Gastroesophageal sphincter (tissue), 4 donors: ENCODE measurements at places on chromosomes 2 and 18.

GRCh38 chr2:219650426-219651248 is 23.2 kb downstream of the SLC4A3 start:
- no peak for ATAC-seq

- ATAC-seq: no peak
Observed at GRCh38 chr2:223142118-223142517, 90.1 kb downstream of the KCNE4 start.

- no peak for ATAC-seq
Observed at GRCh38 chr2:212416086-212416485, 122.5 kb downstream of the ERBB4 start.

DNA sequence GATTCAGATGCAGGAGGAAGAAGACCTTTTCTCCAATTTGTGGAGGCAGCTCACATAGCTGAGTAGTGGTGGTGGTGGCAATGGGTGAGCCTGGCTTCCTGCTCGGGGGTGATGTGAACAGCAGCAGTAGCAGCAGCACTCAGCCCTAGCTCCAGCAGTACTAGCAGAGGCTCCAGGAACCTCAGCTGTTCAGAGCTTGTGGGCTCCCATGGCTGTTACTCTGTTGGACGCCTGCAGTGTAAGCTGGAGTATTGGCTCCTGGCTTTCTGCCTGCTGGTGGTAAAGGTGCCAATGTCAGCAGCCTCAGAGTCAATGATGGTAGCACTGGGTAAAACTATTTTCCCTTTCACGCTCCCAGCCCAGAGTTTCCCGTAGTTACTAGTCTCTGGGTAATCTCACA is 3.1 kb upstream of the SEH1L start:
- no peak for ATAC-seq

DNA sequence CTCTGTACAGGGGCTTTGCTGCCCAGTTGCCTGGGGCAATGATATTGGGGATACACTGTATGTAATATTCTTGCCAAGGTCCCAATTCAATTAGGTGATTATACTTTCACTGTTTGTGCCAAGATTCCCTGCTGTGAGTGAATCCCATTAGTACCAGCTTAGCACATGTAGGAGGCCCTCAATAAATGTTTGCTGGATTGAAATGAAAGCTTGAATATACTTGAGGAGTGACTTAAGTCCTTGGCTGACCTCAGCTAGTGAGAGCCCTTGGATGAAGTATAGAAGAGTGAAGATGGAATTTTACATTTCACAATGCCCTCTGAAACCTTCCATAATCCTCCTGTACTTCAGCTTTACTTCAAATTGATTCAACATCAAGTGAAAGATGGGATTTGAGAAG is 102.9 kb downstream of the GATA6 start:
- no peak for ATAC-seq

GRCh38 chr2:106339132-106339531 is 129.1 kb downstream of the RGPD3 start:
- ATAC-seq: no peak

DNA sequence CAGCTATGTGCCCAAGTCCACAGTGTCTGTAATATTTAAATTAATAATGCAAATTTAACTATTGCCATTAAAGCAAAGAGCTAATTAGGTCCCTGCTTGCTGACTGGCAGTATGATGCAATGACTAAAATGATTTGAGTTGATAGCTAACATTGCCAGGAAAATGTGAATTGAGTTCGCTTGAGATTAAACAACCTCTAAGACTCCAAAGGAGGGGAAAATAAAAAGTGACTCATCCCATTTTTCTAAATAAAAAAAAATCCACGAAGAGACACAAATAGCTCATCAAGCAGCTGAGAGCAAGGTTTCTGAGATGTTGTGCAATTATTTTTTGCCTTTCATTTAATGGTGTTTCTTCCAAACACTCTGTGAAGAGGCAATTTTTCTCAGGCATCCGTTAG is 413.0 kb downstream of the MTX2 start:
- peak; percentile 76 for ATAC-seq

- ATAC-seq: no peak
Observed at GRCh38 chr18:26085056-26085455, 5.4 kb downstream of the SS18 start.

GRCh38 chr18:25825979-25826776 is 264.2 kb downstream of the SS18 start:
- ATAC-seq: no peak

DNA sequence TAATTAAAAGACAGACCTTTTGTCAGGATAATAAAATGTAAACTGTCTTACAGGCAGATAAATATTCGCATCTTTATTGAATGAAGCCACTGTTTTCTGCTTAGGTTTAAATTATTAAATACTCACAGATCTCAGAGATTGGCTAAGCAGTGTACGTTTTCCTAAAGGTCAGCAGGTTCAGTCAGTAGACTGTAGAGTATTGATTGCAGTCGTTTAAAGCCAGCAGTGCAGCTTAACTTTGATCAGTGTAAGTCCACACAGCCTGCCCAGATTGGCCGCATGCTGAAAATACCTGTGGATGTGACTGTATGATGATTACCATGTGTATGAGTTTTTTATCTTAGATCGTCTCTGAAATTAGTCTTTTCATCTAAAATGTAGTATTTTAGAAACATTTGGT is 42.3 kb downstream of the ATP9B start:
- no peak for ATAC-seq

GRCh38 chr2:217433522-217433921 is 569.3 kb downstream of the TNS1 start:
- no peak for ATAC-seq

DNA sequence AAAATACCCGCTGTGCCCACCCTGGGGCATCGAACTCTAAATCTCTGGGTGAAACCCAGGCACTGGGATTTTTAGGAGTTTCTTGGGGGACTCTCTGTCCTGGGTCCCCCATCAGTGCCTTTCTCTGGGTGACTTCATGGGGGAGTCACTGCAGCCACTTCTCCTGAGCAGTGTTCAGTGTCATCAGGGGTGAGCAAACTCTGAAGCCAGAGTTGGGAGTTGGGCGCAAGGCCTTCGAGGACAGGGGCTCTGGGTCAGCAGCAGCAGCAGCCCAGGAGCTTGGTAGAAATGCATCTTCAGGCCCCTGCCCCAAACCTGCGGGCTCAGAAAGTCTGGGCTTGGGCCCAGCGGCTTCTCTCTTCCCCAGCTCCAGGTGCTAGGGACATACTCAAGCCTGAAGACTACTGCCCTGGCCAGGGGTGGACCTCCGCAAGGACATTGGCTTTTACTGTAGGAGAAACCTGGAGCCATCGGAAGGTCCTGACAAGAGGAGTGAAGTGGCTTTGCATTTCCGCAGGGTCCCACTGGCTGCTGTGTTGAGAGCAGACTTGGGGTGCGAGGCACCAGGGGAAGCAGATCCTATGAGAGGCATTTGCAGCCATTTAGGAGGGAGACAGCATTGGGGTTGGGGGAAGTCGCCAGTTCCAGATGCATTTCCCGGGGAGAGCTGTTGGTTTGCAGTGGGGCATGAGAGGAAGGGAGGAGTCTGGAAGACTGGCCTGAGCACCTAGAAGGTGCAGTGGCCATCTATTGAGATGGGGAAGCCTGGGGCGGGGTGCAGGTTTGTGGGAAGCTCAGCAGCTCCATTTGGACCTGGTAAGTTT is 51.5 kb upstream of the FAHD2A start:
- ATAC-seq: no peak

- ATAC-seq: no peak
Observed at GRCh38 chr2:21658907-21659477, 535.2 kb downstream of the TDRD15 start.

GRCh38 chr2:203637471-203638167 is 68.8 kb upstream of the CD28 start:
- no peak for ATAC-seq

DNA sequence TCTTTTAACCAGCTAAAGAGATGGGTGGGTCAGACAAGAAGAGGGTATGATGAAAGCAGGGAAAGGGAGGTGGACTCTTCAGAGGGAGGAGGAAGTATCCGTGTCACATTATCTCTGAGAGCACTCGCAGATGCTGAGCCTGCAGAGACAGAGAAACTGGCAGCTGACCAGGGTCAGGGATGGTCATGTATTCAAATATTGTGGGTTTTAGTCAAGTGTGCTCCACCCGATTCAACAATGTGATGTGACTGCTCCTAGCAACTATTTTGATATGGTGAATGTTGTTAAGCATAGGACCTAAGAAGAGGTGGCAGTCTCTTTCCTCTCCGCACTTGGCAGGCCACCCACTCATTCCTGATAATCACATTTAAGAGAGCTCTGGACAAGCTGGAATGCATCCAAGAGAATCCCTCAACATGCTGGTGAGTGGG is 1.3 kb upstream of the CLIP4 start:
- ATAC-seq: peak; percentile 46

DNA sequence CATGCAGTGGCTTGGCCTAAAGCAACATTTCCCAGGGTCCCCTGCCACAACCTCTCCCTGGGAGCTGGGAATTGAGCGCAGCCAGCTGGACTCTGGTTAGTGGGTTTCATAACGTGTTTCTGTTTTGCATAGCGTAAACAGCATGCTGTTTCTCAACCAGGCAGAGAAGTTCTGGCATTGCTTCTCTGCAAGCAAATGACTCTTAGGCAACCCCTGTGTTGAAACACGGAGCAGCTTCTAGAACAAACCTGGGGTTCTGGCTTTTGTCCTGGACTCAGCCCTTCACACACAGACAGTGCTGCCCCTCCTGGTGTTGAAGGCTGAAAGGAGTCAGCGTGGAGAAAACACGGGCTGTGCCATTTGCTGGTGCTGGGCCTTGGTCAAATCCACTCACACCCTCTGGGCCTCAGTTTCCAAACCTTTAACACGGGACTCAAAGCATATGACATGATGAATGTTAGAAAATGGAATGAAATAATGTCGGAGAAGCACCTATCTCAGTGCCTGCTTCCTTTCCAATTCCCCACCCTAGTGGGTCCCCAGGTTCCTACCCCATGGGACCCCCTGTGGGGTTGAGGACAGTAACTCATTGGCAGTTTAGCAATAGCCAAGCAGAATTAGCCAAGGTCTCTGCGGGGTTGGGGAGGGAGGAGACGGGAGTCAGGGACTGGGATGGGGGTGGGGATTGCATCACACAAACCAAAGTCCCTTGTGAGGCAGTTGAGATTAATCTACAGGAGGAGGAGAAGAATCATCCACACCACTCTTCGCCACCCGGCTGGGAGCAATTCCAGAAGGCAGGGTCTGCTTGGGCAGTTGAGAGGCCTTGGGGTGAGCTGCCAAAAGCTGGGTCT is 30.2 kb upstream of the IL1R2 start:
- peak; percentile 93 for ATAC-seq

GRCh38 chr2:179298666-179299065 is 34.0 kb upstream of the SESTD1 start:
- ATAC-seq: no peak

- no peak for ATAC-seq
Observed at GRCh38 chr18:13735681-13736080, 9.2 kb downstream of the RNMT start.
